ENCODE measurements at places on chromosomes 7 and 10.

DNA sequence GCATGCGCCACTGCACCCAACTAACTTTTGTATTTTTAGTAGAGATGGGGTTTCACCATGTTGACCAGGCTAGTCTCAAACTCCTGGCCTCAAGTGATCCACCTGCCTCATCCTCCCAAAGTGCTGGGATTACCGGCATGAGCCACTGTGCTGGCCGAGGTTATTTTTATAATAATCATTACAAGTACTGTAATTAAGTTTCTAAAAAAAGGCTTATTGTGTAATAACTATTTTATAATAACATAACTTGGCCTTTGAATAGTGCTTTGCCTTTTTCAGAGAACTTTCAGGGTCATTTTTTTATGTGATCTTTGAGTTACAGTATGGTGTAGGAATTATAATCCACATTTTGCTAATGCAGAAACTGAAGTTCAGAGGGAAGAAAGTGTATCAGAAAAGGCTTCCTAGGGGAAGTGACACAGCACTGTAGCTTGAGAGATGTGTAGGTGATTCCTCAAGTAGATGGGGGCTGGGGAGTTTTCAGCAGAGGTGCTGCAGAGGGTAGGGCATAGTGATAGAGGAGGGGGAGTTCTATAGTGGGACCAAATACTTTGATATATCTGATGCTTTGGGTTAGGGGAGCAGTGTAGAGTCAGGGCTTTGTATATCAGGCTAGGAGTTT is 9.2 kb upstream of the SYPL1 start:
- DNase-seq: no peak

GRCh38 chr7:45001138-45001694 is 1.2 kb downstream of the CCM2 start:
- DNase-seq: no peak

GRCh38 chr10:474946-475345 is 214.5 kb downstream of the DIP2C start:
- DNase-seq: no peak

DNA sequence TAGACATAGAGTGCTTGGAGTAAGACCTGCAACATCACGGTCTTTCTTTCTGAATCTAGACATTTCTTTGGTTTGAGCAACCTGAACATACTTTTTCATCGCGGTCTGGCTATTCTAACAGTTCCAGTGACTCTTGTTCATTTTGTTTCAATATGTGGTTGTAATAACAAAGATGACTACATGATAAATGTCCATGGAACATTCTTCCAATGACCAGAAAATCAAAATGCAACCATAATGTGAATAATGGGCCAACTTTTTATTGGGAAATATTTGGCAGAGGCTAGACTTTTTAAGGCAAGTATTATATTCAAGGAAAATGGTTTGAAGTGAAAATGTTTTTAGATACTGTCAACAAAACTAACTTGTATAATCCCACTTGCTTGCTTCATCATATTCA is 282.5 kb downstream of the INHBA start:
- no peak for DNase-seq

DNA sequence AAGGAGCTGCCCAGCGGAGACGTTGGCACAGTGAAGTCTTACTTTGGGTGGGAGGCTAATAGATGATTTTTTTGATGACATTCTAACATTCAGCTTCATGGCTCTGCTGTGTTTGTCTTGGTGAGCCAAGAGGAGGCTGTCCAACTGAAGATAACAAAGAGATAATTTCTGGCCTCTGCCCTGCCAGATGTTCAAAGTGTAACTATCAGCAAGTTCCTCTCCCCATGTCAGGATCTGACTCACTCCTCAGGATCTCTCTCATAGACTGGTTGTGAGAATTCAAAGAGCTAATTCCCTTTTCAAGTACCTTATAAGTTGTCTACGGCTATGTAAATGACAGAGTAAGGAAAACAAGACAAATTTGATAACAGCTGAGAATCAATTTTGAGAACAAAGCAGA is 1340.9 kb downstream of the XPNPEP1 start:
- no peak for DNase-seq

- DNase-seq: no peak
These were observed 215.5 kb downstream of the INHBA start for GRCh38 chr7:41487229-41487940.

GRCh38 chr10:96843823-96844222 is 11.7 kb downstream of the LCOR start:
- no peak for DNase-seq

- no peak for DNase-seq
These were observed 63.3 kb upstream of the PRKG1 start for GRCh38 chr10:51010977-51011376.

- no peak for DNase-seq
These were observed 6.2 kb upstream of the DMBT1 start for GRCh38 chr10:122554131-122555036.

DNA sequence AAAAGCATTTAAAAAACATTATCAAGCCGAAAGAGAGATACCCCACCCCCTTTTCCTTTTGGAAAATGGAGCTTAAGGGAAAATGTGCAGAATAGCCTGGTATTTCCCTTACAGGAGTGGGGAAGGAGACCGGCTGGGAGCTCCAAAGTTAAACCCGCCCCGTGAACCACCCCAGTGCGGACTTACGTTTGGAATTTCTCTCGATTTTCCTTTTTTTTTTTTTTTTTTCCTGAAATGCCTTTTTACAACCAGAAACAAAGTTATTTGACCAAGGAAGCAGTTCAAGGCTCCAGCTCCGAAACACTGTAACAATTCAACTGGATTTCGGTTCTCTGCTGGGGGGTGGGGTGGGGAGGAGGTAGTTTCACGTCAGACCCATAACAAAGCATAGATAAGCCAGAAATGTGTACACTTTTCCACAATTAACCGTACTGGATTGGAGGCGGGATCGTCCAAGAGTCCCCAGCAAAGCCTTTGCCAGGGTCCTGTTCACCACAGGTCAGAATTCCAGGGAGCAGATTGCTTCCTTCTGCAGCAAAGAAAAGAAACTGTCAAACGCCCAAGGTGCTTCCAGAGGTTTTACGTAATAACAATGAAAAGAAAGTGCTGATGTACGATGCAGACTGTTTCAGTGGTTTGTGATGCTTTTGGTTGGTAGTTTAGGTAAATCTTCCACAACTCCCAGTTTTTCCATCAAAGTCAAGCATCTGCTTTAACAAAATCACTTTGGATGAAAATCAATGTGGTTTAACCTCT is 6.7 kb downstream of the SKIDA1 start:
- DNase-seq: no peak

GRCh38 chr10:110081911-110082310 is 74.1 kb downstream of the ADD3 start:
- DNase-seq: no peak

- DNase-seq: no peak
These were observed 158.9 kb downstream of the ELMO1 start for GRCh38 chr7:37289781-37290180.

GRCh38 chr7:34277016-34277802 is 371.9 kb downstream of the BMPER start:
- DNase-seq: no peak

- DNase-seq: no peak
These were observed 81.0 kb upstream of the FZD8 start for GRCh38 chr10:35723059-35723458.

DNA sequence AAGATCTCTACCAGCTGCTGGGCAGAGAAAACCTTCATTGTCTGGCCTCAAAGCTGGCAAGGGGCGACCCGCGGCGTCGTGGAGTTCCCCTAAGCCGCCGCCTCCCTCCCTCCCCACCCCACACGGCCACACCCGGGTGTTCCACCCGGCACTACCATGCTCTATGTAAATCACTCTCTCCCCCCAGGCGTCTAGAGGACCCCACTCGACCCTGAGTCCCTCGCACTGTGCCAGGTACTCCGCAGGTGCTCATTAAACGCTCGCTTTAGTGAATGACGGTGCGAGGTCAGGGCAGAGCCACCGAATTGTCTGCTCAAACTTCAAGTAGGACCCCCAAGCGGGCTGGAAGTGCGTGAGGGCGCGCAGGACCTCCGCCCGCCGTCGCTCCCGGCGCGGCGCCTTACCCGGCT is 628 bp downstream of the PARP12 start:
- DNase-seq: no peak

GRCh38 chr10:89648074-89648473 is 3.0 kb upstream of the PANK1 start:
- no peak for DNase-seq

- DNase-seq: no peak
These were observed 8.4 kb downstream of the PPP2R2D start for GRCh38 chr10:131909014-131909808.

DNA sequence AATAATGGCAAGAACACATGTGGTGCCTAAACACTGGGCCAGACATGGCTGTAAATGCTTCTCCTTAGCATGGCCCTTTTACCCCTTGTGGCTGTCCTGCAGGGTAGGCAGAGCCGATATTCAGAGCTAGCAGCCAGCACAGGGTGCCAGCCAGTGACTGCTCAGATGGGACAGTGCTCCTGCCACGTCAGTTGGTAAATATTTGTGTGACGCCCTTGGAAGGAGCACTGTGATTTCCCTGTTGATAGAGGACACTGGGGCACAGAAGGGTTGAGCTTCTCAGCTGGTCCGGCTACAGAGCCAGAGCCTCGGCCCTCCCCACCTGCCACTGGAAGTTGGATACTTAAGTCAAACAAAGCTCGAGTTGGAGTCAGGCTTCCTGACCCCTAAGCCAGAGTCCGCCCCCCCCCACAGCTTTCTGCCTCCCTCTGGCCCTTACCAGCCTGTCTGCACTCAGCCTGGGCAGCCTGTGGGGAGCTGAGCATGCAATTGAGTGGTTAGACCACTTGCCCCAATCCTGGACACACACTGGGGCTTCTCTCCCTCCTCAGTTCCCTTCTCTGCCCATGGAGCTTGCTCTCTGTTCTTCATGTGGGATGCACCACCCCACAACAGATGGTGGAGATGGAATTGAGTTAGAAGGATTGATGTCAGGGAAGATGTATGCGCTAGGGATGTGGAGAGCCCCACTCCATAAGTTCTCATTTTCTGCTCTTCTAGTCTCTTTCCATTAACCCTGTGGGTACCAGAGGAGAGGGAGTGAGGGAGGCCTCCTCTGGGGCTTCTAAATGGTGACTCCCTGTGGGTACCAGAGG is 350.8 kb downstream of the PLXNA4 start:
- no peak for DNase-seq

DNA sequence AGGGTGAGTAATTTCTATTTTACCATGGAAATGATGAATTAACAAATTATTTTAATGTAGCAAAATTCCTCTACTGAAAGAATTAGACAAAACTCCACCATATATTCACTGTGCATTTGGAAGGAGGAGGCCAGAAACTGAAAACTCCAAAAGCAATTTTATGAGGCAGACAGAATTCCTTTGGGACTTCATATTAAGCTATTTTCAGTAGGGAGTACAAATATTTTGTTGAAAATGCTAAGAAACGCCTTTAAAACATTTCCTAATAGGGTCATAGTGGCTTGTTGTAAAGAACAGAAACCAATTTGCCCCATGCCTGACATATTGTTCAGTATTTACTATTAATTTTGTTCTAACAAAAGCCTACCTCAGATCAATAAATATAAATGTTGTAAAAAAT is 117.8 kb downstream of the TES start:
- no peak for DNase-seq

DNA sequence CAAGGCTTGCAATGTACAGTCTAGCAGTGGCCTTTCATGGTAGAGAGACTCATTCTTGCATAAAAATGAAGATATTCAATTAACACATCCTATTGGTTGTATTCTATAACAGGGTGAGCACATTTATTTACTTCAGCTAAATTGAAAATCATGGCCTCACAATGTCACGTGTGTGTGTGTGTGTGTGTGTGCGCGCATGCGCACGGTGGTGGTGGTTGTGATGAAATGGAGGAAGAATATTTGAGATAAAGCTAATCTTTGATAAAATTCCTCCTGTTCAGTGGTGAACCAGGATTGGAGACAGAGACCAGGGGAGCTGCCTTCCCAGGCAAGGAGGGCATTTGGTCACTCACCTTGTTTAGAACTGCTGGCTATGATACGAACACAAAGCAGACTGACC is 199.8 kb downstream of the DPP6 start:
- no peak for DNase-seq

DNA sequence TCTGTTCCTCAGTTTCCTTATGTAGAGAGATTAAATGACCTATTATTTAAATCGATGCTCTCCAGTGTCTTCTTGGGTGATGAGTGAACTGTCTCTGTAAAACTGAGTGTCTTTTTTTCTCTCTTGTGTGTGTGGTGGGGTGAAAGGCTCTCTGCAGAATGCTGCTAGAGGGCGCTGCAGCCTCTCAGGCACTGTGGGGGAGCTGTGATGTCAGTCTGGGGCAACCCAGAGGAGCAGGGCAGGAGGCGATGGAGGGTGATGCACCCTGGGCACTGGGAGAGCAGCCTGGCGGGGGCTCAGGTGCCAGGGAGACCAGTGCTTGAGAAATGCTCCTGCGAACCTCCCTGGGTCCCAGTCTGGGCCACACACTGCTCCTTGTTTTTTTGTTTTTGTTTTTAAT is 110.1 kb upstream of the POM121L12 start:
- DNase-seq: no peak

DNA sequence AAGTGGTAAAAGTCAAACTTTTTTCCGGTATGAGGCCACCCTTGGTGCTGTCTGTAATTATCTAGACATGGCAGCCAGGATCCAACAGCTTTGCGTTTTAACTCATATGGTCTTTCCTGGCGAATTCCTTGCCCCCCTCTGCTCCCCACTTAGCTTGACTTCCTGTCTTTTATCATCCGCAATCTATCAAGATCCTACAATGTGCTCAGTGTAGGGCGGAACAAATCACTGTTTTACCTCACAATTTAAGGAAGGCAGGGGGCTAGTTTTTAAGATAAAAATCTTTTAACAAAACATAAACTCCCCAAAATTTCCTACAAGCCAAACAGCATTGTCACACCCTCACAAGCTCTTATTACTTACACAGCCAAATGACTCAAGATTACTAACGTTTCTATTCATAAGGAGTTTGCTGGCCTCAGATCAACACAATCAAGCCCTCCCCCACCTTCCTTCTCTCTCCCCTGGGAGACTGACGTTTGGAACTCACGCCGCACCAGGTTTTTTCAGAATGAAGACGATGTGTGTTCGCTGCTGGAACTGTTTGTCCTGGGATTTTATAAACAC is 1.3 kb upstream of the CDK14 start:
- no peak for DNase-seq

GRCh38 chr7:67486401-67486800 is 489.8 kb downstream of the TYW1 start:
- no peak for DNase-seq

- DNase-seq: no peak
These were observed 138.7 kb upstream of the PRR15 start for GRCh38 chr7:29424984-29425309.

GRCh38 chr7:153443032-153443701 is 609.0 kb upstream of the DPP6 start:
- no peak for DNase-seq

- DNase-seq: peak; percentile 21
These were observed 26.7 kb downstream of the CYCS start for GRCh38 chr7:25098096-25099046.

DNA sequence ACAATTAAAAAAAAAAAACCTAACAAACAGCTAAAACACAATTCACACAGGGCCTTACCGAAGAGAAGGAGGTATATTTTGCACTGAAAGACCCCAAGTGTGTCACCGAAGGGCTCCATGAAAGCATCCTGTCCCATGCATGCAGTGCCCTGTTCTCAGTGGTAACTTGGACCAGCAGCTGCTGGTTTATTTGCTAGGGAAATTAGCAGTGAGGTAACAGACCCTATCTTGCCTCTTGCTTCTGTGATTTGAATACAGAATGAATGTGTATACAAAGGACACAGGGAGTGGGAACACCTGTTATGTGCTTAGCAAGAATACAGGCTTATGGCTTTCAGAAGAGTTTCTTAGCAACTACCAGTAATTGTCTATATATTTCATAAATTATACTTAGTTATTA is at the start of gene HEPACAM2:
Gene HEPACAM2, minus strand, starts transcription at position 160 of the 400 bp plus-strand sequence.
- DNase-seq: no peak

GRCh38 chr7:30900053-30900452 is 11.6 kb upstream of the AQP1 start:
- no peak for DNase-seq

Measured in activated CD4-positive, alpha-beta T cell treated with anti-CD3 and anti-CD28 coated beads for 24 hours (primary cell).